H1 (cell line): ENCODE measurements at places on chromosomes 2 and 18. TPM values are rescaled to one million over a fixed set of nuclear protein-coding genes. Genes with fewer than 3 reads are reported as not detected.

DNA sequence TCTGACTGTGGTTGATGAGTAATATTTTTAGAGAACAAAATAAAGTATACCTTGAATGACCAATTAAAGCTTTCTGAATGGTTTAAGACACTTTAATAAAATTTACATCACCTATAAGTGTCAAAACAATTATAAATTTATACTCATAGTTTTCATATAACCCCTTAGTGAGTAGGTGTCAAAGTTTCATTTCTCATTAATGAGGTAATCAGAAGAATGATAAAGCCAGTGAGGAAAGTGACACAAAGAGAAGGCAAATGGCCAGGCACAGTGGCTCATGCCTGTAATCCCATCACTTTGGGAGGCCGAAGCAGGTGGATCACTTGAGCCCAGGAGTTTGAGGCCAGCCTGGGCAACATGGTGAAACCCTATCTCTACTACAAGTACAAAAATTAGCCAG is 60.8 kb upstream of the CTLA4 start:
- DNase-seq, result no peak

HES6 gene
- 35.2 and 36.3 TPM in 2 replicates for total RNA-seq

GRCh38 chr18:12236934-12237832 is 17.0 kb upstream of the CIDEA start:
- peak; percentile 97 for DNase-seq

DNA sequence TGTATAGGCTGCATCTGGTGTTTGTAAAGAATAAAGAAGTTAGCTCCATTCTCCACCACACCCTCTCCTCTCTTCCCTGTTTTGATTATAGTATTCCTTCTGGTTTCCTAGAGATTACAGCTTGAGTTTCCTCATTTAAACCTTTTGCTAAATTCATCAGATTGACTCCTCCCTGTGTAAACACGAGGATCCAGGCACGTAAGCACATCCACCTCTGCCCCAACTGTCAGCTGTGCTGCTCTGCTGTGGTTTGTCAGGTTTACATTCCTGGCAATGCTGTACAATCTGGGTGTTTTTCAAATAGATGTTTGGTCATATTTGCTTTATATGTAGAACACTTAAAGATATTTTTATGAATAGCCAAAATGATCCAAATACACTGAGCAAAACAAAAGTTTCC is 302.8 kb downstream of the PTGR3 start:
- DNase-seq, result no peak

DNA sequence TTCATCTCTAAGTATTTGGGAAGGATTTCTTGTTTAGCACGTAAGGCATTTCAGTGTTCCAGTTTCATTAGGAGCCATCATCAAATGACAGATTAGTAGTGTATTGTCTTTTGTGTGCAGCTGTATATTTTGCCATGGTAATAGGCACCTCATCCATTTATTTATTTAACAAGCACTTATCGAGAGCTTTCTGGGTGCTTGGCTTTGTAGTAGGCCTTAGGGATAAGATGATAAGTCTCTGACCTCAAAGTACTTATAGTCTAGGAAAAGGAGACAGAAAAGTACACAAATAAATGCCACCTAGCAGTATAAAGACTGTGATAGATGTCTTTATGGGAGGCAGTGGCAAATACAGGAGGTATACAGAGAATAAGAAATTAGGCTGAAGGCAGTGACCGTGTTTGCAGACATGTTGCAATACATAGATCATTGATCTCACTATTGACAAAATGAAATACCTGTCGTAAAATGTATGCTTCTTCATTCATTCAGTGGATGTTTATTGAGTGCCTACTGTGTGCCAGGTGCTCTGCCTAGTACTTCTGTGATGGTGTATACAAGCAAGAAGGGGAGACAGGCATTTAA is 265.9 kb downstream of the SETBP1 start:
- DNase-seq, result no peak

GRCh38 chr2:33284287-33284686 is 192.2 kb upstream of the RASGRP3 start:
- DNase-seq, result no peak

LBX2 gene
- 0.55 TPM in 1 of 2 replicates, not detected in the other for total RNA-seq

NAT8 gene
- total RNA-seq, result not detected in 2 replicates

GRCh38 chr18:74154716-74155115 is 6.4 kb downstream of the TIMM21 start:
- no peak for DNase-seq

DNA sequence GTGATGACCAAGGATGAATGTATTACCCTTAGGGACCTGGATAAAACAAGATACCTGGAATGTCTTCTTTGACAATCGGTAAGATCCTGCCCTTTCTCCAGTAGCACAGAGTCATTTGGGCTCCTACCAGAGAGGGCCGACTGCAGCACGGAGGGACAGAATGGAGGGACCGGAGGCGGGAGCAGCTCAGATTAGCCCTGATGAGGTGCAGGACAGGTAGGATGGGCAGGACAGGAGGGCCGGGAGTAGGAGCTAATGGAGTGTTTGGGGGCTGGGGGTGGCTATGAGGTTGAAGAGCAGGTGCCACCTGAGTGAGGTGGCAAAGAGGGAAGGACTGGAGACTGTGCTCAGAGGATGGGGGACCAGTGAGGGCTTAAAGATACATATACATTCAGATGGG is 9.9 kb upstream of the PRELID3A start:
- DNase-seq, result no peak

FARP2 gene
- total RNA-seq, result 33.4 and 35.7 TPM in 2 replicates

DNA sequence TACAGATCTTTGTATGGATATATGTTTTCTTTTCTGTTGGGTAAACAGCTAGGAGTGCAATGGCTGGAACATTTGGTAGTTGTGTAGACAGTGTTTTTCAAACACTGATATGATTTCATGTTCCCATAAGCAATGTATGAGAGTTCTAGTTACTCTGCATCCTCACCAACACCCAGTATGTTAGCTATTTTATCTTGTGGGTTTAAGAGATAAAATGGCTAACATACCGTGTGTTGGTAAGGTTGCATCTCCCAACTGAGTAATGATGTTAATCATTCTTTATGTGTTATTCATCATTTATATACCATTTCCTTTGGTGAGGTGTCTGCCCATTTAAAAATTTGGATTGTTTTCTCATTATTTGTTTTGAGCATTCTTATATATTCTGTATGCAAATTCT is 65.7 kb downstream of the LYPD6B start:
- no peak for DNase-seq

IMPA2 gene
- total RNA-seq, result 135 and 140 TPM in 2 replicates

DNA sequence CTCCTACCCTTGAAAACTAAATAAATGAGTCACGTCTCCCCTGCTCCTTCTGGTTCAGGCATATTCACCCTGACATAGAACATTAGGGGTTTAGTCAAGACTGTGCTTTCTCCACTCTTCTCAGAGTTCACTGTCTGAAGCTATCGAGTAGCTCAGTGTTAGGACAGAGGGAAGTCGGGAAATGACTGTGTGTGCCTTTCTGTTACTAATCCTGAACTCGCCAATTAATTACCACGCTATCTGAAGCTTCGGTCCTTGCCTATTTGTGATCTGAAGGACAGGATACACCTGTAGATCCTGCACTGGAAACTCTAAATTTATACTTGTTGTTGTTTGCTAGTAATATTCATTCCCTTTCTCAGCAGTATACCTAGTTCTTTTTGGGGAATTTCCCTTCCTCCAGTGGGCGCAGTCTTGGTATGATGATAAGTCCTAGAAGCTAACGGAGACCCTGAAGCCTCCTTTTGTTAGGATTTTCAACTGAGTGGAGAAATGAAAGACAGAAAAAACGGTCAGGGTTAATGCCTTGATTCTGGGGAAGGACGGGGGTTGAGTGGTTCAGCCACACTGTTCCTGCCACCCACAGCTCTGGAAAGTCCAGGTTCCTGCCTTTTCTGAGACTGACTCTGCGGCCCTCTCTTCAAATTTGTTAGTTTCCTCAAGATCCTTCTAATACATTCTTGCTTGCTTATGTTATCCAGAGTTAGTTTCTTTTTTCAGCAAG is 218.0 kb downstream of the DLGAP1 start:
- no peak for DNase-seq

GRCh38 chr18:51251625-51252024 is 54.1 kb upstream of the MEX3C start:
- no peak for DNase-seq

- DNase-seq, result no peak
These were observed 424.1 kb upstream of the POU3F3 start for GRCh38 chr2:104429639-104430358.
